D341Med (cell line): ENCODE measurements at places on chromosomes 6 and 20.
A peak's percentile ranks its signal among the peaks of the same experiment; 100 is the strongest.

GRCh38 chr6:41694815-41695526, 40.4 kb downstream of the TFEB start:
- no peak for DNase-seq

- no peak for DNase-seq
Observed at GRCh38 chr6:135586844-135587243, 89.3 kb upstream of the AHI1 start.

DNA sequence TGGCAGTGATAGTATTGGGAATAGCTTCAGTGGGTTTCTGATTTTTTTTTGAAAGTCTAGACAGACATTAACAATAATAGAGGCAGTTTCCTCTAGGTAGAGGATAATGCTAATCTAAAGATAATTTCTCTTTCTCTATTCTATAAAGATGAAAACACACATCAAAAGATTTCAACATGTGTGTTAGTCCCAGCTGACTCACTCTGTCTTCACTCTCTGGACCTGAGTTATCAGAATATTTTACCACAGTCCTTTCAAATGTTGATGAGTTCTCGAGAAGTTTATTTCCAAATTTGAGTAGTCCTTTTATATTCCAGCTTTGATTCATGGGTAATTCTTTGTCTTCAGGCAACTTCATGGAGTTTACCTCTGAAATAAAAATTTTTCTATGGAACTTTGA, 17.1 kb downstream of the RPRD1B start:
- DNase-seq: no peak

- no peak for DNase-seq
Observed at GRCh38 chr6:45073771-45074170, 254.4 kb upstream of the RUNX2 start.

GRCh38 chr20:58084566-58084965, 143.9 kb downstream of the ANKRD60 start:
- DNase-seq: no peak

DNA sequence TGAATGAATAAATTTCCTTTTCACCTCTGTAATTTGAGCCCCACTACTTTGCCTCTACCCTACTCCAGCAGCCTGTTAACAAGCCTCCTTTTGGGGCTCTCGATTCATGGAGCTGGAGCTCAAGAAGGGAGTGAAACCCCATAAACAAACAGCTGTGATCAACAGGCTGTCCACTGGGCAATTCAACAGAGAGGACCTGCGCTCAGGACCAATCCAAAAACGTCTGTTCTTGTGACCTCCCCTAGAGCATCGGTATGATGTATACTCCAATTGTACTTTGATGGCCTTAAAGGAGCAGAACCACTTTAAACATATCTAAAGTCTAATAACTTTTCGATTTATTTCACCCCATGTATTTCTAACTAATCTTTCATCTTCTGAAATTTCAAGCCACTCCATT, 37.4 kb downstream of the HIVEP2 start:
- DNase-seq: no peak

DNA sequence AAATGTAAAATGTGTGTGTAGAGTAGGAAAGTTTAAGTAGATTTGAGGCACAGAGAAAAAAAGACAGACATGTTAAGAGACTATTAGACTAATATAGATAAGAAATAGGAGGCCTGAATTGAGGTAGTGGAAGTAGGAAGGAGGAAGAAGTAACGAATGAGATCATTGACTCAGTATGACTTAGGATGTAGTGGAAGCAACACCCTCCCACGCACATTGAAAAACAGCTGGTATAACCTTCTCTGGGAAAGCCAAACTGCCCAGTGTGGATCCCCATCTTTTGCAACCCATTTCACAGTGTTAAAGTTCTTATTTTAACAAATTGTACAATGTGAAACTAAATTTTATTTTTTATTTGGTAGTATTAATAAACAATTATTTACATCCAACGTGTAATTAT, 89.1 kb downstream of the GRIK2 start:
- no peak for DNase-seq

- no peak for DNase-seq
Observed at GRCh38 chr20:59625214-59625922, 21.0 kb downstream of the PHACTR3 start.

GRCh38 chr6:35808688-35809087, 3.5 kb downstream of the LHFPL5 start:
- DNase-seq: no peak

DNA sequence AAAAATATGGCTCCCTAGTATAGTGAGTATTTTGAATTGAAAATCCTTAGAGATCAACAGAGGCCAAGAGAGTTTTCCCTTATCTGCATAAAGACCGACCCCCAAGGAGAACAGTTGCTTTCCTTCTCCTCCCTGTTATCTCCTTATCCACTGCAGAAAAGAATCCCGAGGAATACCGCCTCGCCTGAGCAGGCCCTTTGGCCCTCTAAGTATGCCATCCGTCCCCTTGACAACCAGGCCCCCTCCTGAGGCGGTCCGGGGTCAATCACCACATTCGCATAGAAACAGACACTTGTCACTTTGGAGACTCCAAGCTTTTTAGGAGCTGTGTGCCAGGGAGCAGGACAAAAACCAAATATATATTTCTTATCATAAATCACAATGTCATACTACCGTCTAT, 15.9 kb upstream of the GGTLC1 start:
- no peak for DNase-seq

DNA sequence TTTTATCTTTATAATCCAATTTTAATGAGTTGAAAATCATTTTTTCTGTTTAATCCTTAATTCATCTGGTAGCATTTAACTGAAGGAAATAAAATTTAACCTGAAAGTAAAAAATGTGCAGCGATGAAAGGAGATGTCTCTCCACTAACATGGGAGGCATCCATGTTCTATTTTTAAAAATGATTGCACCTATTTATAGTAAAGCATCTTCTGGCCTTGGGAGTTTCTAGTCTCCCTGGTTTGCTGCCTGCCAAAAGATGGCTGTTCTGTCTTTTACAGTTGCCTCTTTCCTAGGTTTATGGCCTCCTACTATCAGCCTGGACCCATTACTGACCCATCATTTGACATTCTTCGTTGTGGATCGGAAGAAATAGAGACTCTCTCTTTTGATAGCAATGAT, 143.0 kb downstream of the B3GAT2 start:
- DNase-seq: no peak

DNA sequence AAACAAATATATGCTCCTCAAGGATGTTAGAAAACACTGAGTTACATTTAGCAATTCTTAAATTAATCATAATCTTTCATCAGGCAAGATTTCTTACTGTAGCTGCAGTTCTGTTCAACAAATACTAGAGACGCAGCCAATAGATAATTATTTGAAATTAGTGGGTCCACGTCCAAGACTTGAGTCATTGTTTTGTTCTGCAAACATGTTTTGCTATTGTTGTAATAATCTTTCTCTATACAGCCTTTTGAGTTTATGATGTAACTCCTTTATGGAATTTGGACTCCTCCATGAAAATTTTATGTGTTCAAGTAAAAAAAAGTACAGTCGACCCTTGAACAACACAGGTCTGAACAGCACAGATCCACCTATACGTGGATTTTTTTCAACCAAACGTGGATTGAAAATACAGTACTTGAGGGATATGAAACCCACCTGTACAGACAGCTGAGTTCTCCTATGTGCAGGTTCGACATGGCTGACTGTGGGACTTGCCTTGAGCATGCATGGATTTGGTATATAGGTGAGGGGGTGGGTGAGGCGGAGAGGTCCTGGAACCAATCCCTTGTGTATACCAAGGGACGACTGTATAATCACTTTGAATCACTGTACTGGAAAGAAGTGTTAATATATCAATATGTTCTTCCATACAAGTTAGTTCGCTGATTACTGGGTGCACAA, 41.3 kb upstream of the SLC22A16 start:
- DNase-seq: no peak

GRCh38 chr6:111121789-111122350, 34.6 kb downstream of the SLC16A10 start:
- DNase-seq: no peak

DNA sequence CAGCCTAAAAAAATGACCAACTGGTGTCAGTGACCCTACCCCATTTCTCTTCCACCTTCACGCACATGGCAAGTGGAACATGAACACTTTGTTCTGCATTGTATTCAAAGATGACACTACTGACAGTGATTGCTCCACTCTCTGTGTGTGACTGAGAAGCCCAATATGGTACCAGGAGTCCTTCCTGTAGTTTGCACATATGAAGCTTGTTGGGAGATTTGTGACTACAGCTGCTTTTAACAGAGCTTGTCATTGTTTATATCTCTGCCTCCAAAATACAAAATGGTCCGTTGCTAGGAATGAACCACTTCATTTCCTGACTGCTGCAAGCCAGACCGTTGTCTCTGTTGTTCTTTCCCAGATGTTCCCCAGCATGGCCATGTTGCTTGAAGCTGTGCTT, 140.3 kb upstream of the TCF21 start:
- no peak for DNase-seq

- no peak for DNase-seq
Observed at GRCh38 chr6:78749326-78749725, 118.0 kb upstream of the IRAK1BP1 start.

DNA sequence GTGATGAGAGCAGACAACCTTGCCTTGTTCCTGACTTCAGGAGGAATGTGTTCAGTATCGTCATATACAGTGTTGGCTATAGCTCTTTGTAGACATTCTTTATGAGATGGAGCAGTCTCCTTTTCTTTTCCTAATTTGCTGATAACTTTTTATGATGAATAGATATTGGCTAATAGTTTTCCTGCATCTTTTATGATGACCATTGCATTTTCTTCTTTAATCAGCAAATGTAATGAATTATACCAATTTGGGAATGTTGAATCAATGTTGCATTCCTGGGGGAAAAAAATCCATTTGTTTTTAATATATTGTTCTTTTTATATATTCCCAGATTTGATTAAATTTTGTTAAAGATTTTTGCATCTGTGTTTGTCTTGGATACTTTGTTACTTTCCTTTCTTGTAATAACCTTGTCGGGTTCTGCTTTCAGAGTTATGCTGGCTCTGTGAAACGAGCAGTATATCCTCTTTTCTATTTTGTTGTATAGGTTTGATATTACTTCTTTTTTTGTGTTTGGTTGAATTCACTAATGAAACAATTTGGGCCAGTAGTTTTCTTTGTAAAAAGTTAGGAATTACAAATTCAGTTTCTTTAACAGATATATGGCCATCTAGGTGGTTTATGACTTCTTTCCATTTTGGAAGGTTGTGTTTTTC, 23.9 kb downstream of the KDM1B start:
- no peak for DNase-seq

- DNase-seq: no peak
Observed at GRCh38 chr6:131051341-131051740, 11.7 kb downstream of the EPB41L2 start.

GRCh38 chr6:106163446-106163965, 77.4 kb downstream of the PRDM1 start:
- no peak for DNase-seq

GRCh38 chr20:14401479-14402138, 64.2 kb upstream of the FLRT3 start:
- peak; percentile 30 for DNase-seq

DNA sequence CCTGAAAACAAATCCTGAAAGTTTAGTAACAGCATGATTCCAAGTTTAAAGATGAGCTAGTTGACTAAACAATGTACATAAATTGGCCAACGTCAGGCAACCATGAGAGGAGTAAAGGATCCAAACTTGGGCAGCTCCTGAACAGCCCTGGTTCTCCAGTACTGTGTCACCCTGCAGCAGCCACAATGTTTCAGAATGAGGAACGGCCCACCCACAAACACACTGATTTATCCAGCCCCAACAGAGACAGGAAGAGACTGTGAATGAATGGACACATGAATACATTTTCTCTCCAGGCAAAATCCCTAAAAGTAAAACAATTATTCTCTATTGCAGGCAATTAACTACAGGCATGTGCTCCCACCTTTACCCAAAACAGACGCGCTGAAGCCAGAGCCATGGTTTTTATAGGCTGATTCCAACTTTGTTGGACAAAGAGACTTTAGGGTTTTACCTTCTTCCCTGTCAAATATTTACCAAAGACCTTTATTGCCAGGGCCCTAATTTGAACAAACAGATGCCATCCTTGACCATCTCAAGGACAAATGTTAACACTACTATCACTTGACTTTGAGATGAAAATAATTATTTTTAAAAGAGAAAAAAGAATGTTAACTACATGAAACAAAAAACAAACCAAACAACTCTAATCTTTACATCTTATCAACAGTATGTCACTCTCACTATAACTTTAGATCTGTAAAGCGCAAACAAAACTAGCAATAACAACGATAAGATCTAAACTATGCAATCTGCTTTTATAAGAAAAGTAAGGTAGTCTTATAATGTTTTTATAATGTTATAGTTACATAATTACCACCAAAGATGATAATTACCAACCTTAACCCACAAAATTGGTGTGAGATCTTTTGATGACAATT, 22.9 kb downstream of the CNKSR3 start:
- DNase-seq: no peak

GRCh38 chr6:43669050-43669921, 18.3 kb downstream of the MRPS18A start:
- no peak for DNase-seq

GRCh38 chr6:10373642-10374359, 41.1 kb downstream of the TFAP2A start:
- DNase-seq: no peak

- no peak for DNase-seq
Observed at GRCh38 chr6:159996626-159997497, 28.0 kb downstream of the IGF2R start.

GRCh38 chr20:25317351-25318075, 69.6 kb downstream of the PYGB start:
- DNase-seq: no peak

DNA sequence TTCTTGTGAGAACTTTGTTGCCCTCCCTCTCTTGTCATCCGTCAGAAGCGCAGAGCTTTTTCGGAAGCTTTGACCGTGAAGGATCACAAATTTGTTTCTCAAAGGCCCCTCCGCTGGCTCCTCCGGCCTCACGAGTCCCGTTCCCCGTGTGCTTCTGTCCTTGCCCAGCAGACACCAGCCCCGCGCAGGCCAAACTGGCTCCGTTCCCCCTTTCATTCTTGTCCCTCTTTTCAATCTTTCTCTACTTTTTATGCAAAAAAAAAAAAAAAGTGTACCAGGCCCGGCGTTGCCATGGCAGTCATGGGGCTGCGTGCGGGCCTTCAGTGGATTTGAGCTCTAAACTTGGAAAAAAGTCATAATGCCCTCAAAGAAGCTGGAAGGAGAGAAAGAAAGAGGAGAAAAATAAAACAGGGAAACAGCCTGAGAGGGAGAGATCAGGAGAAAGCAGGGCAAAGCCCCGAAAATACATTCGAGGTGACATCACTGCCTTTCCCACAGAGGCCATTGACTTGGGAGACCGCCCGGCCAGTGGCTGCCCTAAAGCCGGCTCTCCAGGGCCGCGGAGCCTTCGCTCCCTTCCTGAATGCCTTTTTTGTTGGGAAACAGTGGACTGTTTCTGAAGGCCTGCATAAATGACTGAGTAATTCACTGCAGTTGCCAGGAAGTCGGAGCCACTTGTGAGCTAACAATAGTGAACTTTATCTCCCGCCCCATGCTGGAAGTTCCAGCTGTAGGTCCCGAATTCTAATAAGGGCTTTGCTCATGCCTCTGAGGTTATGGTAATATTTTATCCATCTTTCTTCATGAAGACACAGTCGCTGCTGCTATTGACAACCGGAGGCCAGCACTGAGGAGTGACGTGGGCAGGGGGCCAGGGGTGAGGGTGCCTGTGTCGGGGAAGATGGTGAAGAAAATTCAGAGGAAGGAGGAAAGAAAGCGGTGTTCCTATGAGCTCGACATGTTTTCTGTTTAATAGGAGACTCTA, 670.9 kb downstream of the QKI start:
- no peak for DNase-seq

GRCh38 chr6:4319981-4320683, 184.8 kb upstream of the ECI2 start:
- DNase-seq: peak; percentile 3

- DNase-seq: no peak
Observed at GRCh38 chr20:59993736-59994430, 35.7 kb downstream of the CDH26 start.

GRCh38 chr6:7685276-7685675, 40.6 kb upstream of the BMP6 start:
- no peak for DNase-seq
